A549 treated with AZD2906 at 1 μM for 4 hours (cell line): ENCODE measurements at places on chromosomes 13 and 19. TPM values are rescaled to one million over a fixed set of nuclear protein-coding genes. Genes with fewer than 3 reads are reported as not detected.

The KLHL1 gene
- not detected in 5 replicates for total RNA-seq

The ZNF574 gene
- 30.3 to 40.3 TPM (median 37.8 TPM) in 5 replicates for total RNA-seq

The RNF17 gene
- total RNA-seq = not detected in 5 replicates

The ARHGEF1 gene
- total RNA-seq = 77.7 to 113 TPM (median 104 TPM) in 5 replicates

The COX6B2 gene
- total RNA-seq = 0.61 to 1.1 TPM (median 0.83 TPM) in 5 replicates
